Karpas-422 (cell line): ENCODE measurements at places on chromosomes 11 and 22. TPM values are rescaled to one million over a fixed set of nuclear protein-coding genes. Genes with fewer than 3 reads are reported as not detected.
A peak's percentile ranks its signal among the peaks of the same experiment; 100 is the strongest.

- no peak for DNase-seq
Measured at GRCh38 chr11:2687782-2688191, 12.0 kb downstream of the KCNQ1OT1 start.

GRCh38 chr22:44677871-44678555 lies 24.0 kb upstream of the PRR5 start:
- no peak for DNase-seq

DNA sequence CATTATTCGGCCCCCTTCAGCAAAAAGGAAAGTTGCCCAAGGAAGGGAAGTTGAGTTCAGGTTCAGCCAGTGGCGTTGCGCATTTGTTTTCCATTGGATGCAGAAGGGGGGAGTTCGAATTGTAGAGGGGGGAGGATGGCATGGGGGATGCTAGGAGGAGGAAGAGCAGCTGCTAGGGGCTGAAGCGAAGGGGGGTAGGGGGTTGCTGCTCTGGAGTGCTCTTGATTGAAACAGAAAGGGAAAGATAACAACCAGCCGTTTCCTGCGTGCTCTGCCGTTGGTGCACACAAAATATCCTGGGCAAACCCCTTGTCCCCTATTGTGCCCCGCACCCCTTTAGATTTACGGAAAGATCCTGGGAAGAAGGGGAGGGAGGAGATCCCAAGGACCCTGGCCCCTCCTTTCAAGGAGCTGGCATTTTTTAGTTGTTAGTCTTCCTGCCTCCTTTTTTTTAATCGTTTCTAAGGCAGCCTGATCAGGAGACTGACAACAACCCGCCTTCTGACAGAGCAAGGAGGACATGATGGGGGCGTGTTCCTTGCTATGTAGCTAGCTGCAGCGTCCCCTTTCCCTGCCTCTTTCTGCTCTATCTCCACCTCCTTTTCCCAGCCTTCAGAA lies 2.1 kb downstream of the KMT2A start:
- DNase-seq, result peak; percentile 44

DNA sequence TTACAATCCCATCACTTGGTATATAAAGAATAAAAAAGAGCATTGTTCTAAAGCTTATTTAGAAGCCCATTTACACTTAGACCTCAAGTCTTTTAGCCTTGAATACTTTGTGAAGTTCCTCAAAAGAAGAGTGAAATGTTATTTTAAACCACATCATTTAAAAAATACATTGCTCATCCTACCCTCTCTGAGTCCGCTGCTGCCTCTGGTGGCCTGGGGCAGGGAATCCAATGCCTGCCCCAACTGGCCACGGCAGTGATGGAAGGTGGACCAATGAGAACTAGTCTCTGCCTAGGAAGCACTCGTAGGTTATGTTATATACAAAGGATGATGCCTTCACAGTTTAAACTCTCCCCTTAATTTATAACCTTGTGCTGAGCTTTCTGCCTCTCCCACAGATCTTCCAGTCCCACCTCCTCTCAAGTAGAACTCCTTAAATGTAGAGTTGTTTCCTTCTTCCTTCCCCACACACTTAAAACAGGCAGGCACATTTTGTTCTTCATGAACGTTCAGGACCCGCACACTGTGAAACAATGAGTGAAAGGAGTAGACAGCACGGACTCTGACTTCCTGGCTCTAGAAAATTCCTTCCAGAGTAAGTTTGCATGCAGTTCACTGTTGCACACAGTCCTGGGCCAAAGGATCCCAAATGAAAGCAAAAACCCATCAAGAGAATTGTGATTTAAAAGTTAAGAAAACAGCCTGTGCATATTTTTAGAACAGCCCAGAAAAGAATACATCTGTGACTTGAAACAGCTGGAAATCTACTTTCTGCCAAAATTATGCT lies 167.8 kb downstream of the RRAS2 start:
- DNase-seq, result no peak

GRCh38 chr11:70790671-70791300 lies 392.5 kb downstream of the CTTN start:
- DNase-seq, result peak; percentile 41

DNA sequence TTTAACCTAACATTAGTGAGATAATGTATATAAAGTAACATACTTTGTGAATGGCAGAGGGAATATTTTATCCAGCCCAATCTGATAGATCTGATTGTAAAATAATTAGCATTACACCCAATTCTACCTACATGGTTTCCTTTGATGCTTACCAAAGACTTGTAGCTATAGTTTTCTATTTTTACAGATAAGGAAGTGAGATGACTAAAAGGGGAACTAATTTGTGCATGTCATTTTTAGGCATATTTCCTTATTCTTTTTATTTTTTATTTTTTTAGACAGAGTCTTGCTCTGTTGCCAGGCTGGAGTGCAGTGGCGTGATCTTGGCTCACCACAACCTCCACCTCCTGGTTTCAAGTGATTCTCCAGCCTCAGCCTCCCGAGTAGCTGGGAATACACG lies 793.7 kb upstream of the LRRC4C start:
- DNase-seq, result peak; percentile 50

DNA sequence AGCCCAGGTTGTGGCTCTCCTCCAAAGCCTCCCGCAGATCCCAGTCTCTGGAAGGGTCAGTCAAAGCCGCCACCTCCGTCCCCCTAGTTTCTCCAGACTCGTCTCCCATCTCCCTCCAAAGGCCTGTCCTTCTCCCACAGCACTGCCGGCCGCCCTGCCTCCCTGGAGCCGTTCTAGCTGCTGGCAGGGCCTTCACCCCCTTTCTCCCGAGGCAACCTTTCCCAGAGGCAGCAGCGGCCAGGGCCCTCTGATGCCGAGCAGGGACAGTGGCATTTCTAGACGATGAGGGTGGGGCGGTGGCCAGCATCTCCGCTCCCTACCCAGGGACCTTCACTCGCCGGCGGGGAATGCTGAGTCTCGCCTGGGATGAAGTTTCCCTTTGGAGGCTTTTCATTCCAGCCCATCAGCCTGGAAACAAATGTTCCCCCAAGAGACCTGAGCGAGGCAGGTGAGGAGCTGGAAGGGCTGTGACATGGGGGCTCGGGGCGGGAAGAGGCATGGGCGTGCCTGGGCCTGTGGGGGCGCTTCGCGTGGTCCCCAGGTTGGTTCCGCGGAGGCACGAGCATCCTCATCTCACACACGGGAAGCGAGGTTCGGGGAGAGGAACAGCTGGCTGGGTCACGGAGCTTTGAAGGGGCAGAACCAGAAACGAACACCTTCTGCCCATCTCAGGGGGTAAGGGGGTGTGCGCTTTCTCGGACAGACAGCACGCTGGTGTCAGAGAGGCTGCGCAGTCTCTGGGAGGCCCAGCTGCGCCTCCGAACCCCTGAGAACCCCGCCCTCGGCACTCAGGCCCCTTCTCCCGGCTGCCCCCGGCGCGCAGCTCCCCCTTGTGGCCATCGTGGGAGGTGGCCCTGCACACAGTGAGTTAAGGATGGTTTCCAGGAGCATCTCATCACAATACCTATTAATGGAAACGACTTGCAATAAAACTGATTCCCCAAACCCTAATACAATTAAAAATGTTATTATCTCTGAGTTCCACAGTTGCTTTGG lies 18.1 kb upstream of the KLHL35 start:
- DNase-seq, result peak; percentile 78

DNA sequence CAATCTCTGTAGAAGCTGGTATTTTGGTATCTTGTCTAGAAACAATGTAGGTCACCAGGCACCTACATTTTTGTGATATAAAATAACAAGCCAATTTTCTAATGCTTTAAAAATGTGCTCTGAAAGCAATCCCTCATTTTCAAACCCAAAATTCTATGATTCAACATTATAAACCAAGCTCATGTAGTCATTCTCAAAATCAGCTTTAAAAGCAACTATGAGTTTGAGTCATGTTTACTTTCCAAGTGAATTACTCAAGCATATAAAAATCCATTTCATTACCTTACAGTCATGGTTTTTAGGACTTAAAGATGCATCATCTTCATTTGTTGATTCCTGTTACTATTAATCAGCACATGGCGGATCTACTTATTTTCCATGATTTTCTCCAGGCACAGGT lies 216.4 kb downstream of the GRM5 start:
- no peak for DNase-seq

GRCh38 chr22:17266251-17266971 lies 47.2 kb upstream of the ADA2 start:
- DNase-seq, result no peak

DNA sequence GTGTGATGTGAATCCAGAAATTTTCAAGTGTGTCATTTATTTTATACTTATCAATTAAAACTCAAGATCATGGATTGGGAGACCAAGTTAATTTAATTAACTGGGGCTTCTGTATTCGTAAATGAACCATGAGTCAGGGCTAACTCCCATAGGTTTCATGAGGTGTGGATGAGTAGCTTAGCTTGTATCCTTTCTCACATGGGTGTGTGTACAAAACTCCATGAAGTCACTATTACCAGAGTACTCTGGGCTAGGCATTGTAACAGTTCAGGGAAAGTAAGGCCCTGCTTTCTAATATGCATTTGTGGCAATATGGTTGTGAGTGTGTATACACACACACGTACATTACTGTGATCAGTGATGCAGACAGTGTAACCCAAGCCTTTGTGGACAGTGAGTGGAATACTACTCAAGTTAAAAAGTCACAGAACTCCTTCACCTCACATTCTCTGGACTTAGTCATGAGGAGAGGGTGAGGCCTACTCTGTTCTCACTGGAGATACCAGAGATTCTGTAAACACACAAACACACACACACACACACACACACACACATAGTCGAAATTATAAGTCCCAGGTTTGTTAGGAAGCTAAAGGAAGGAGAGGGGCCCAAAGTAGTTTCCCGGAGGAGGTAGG lies 3.5 kb downstream of the CNTF start:
- DNase-seq, result no peak

GRCh38 chr11:86143087-86144030 lies 74.5 kb upstream of the PICALM start:
- no peak for DNase-seq

- peak; percentile 93 for DNase-seq
Measured at GRCh38 chr11:10878408-10879214, 20.8 kb upstream of the ZBED5 start.

DNA sequence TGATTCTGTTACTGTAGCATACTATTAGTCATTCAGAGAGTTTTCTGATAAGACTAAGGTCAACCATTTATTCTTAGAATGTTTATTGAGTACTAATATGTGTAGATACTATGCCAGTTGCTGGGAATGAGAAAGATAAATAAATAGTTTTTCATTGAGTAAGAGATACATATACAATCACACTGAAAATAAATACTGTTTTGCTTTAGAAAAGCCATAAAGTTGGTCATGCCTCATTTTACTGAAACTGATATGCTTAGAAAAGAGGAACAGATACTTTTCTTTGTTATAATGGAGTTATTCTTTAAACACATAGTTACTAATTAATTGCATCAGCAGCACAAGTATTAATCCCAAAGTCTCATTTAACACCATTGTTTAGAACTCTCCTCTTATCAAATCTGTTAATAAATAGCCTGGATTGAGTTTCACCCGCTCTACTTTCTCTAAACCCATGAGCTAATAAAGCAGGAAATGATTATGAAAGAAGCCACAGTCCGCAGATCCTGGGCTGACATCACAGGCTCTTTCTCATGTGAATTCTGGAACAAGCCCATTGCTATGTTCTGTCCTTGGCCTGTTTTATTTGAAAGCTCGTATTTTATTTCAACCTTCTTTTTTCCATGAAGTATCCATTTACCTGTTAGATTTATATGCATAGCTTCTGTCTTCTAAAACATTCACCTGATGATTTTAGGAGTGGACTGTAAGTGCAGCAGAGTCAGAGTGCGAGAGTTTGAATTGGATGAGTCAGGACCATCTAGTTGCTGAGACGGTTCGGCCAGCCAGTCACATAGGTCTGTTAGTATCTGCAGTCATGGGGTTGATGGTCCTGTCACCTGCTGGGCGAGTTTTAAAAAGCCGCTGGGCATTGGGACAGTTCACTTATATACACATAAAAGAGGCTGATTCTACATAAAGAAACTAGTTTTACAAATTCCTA lies 35.5 kb downstream of the PIWIL4 start:
- peak; percentile 89 for DNase-seq

- DNase-seq, result no peak
Measured at GRCh38 chr11:30568931-30569330, 17.2 kb downstream of the MPPED2 start.

- DNase-seq, result no peak
Measured at GRCh38 chr11:132237781-132238180, 867.4 kb downstream of the NTM start.

GRCh38 chr11:79028225-79028624 lies 412.6 kb downstream of the TENM4 start:
- no peak for DNase-seq

- DNase-seq, result peak; percentile 50
Measured at GRCh38 chr22:32354360-32355351, 3.0 kb upstream of the RFPL3 start.

DNA sequence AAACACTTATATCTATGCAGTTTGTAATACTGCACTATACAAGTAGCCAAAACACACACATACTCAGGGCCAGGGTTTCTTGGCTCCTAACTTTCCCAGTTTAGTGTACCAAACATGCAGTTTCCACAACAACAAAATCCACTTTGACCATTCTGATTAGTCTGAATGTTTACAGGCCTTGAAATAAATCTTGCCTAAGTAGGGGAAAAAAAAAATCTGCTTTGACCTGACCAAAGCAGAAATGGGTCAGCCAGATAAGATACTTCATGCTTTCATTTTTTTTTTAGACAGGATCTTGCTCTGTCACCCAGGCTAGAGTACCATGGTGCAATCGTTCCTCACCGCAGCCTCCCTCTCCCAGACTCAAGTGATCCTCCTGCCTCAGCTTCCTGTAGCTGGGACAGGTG lies 10.1 kb downstream of the PRR14L start:
- no peak for DNase-seq

DNA sequence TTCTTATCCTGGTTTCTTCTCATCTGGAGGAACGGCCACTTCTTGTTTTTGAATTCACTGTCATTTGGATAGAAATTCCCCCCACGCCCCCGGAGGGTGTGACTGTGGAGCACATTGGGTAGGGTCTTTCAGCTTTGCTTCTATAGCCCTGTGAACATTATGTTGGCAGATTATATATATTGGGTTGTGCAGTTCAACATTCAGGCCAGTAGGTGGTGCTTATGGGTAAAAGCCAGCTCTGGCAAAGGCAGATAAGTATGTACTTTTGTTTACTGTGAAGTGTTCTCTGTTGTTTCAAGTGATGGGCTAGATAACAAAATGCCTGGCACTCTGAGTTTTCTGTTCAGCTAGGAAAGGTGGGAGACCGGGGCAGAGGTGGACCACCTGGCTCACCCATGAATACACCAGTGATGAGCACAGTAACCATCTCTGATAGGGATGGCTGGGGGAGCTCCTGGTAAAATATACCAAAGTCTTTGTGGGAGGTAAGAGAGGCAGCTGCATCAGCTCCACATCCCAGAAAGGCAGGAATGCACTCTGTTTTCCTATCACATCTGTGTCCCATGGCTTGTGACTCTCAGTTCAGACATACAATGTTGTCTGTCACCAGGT lies 1348.2 kb upstream of the RAG2 start:
- peak; percentile 75 for DNase-seq

- no peak for DNase-seq
Measured at GRCh38 chr11:32434356-32435151, 785 bp downstream of the WT1 start.

RFPL1 gene
- not detected in 2 replicates for total RNA-seq

RAB36 gene
- 4.0 and 10.6 TPM in 2 replicates for total RNA-seq

CDCA5 gene
- 24.3 and 28.2 TPM in 2 replicates for total RNA-seq

RAG1 gene
- 0.34 and 0.72 TPM in 2 replicates for total RNA-seq

ACCSL gene
- total RNA-seq, result not detected in 2 replicates

PDHX gene
- total RNA-seq, result 13.8 and 26.0 TPM in 2 replicates

NAALADL1 gene
- not detected in 2 replicates for total RNA-seq

RAB38 gene
- 0.97 and 2.6 TPM in 2 replicates for total RNA-seq

FXYD2 gene
- 1.4 and 3.1 TPM in 2 replicates for total RNA-seq

DEUP1 gene
- not detected in 2 replicates for total RNA-seq

MLC1 gene
- not detected in 2 replicates for total RNA-seq
